ENCODE measurements at places on chromosomes 16 and 17.

DNA sequence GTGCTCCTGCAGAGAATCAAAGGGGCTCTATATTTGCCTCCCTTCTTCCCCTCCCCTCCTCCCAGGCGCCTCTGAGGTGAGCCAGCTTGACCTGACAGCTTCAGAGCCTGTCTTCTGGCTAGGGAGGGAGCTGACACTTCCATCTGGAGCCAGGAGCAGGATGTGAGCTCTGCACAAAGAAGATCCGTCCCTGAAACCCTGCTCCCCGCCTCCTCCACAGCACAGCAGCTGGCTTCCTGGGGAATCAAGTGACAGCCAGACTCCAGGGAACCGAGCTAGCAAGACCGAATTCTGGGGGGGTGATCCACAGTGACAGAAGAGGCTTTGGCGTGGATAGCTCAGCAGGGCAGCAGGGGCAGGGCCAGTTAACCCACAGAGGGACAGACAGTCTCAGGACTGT, 37.2 kb downstream of the CCDC182 start:
- no peak for DNase-seq

DNA sequence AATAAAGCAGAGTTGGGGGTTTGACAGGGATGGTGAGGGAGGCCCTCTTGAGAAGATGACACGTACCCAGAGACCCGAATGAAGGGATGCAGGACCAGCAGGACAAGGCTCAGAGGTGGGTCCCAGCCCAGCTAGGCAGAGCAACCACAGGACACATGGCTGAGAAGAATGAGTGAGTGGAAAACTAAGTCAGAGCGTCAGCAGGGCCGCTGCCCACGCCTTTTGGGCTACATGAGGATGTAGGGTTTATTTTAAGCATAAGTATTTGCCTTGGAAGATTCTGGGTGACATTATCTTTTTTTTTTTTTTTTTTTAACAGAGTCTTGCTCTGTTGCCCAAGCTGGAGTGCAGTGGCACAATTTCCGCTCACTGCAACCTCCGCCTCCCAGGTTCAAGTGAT, 176.0 kb downstream of the TMEM132E start:
- no peak for DNase-seq

GRCh38 chr17:73470316-73470826, 158.6 kb upstream of the CDC42EP4 start:
- DNase-seq, result no peak

DNA sequence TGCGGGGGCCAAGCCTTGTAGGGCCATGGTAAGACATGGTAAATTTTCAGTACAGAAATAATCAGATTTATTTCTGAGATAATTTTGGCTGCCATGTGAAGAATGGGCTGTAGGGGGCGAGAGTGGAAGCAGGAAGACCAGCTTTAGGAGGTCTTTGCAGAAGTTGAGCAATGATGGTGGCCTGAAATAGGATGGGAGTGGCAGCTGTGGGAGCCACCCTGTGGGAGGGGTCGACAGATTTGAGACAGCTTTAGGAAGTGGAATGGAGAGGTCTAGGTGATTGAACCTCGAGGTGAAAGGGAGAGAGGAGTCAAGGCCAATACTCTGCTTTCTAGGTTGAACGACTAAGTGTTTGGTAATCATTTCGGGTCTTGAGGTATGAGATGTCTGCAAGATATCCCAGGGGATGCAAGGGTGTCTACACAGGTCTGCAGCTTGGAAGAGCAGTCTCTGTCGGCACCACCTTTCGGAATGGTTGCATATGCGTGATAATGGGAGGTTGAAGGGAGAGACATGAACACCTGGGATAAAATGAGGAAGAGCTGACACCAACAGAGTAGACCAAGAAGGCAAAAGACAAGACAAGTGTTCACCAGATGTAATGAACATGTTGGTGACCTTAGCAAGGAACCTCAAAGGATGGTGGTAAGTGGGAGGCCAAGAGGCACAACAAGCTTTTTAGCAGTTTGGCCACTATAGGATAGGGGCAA, 4.2 kb upstream of the ATXN7L3 start:
- peak; percentile 74 for DNase-seq

- DNase-seq, result no peak
Observed at GRCh38 chr16:85026703-85027102, 892 bp upstream of the KIAA0513 start.

- DNase-seq, result no peak
Observed at GRCh38 chr16:89697616-89698331, 3.7 kb downstream of the SPATA2L start.

DNA sequence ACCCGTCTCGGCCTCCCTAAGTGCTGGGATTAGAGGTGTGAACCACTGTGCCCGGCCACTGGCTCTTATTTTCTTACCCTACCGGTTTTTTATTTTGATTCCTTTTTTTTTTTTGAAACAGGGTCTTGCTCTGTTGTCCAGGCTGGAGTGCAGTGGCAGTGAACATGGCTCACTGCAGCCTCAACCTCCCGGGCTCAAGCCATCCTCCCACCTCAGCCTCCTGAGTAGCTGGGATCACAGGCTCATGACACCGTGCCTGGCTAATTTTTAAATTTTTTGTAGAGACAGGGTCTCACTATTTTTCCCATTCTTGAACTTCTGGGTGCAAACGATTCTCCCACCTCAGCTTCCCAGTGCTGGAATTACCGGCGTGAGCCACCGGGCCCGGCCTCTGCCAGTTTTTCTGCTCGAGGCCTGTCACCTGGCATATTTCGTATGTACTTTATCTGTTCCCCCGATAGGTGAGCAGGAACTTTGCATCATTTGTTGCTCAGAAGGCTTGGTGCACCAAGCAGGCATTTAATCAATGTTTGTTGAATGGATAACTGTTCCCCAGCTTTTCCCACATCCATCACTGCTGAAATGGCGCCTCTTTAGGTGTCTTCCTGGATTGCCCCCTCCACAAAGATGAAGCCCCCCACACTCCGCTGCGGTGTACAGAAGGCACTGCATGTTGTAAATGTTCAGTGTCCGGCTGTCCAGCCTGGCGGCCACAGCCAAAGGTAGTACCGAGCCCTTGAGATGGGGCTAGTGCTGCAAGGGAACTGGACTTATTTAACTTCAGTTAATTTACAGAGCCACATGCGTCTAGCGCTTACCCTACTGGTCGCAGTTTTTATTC, 858 bp upstream of the TELO2 start:
- DNase-seq, result no peak
